ENCODE measurements at places on chromosomes 5 and 9.

DNA sequence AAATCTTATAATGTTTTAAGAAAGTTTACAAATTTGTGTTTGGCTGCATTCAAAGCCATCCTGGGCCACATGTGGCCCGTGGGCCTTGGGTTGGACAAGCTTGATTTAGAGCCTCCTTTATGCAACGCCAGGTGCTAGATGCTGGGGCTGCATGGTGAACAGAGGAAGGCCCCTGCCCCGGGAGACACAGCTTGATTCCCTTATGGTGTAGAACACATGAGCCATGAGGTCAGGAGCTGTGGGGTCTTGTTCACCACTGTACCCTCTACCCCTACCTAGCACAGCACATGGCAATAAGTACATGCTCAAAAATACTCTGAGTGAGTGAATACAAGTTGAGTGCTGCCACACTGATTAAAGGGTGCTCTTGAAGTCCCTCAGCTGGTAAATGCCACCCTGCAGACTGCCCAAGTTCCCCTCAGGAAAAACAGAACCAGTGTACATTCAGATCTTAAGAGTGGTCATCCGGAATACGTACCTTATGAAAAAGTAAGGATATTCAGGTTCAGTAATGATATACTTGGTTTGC lies 71.9 kb downstream of the ARRDC3 start:
- DNase-seq, result no peak

- DNase-seq, result no peak
Observed at GRCh38 chr5:139417214-139417613, 13.3 kb upstream of the SPATA24 start.

GRCh38 chr5:168413062-168413461 lies 73.2 kb upstream of the RARS1 start:
- no peak for DNase-seq

GRCh38 chr9:86500031-86500430 lies 145.8 kb upstream of the TUT7 start:
- DNase-seq, result no peak

DNA sequence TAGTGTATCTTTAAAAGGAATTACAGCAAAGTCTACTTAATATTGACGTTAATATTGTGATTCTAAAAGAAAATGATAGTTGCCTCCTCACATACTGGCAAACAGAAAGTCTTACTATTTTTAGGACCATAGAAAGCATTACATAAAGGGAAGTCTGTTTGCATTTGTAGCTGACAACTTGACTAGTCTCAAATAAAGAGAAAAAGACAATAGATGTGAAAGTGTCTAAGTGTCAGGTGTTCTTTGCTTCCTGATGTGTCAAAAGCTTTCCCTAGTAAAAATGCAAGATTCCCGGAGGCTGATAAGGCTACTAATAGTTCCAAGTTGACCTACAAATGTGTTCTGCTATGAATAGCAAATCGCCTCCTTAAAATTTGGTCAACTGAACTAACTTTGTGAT lies 259.7 kb downstream of the CDH10 start:
- DNase-seq, result no peak

DNA sequence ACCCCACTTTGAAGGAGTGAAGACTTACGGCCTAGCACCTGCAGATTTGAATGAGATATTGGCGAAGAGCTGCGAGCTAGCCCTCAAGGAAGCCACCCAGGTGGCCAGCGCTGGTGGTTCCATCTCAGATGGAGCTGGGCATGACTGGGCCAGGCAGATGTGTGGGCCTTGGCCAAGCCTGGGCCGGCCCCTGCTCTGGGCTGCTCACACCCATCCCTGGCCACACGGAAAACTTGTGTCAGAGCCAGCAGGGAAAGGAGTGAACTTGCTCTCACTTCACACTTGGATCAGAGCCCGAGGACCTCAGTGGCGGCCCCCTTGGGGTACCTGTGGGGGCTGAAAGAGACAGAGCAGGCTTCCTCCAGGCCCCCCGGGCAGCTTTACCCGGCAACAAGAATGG lies 44.2 kb downstream of the ROPN1L start:
- no peak for DNase-seq

DNA sequence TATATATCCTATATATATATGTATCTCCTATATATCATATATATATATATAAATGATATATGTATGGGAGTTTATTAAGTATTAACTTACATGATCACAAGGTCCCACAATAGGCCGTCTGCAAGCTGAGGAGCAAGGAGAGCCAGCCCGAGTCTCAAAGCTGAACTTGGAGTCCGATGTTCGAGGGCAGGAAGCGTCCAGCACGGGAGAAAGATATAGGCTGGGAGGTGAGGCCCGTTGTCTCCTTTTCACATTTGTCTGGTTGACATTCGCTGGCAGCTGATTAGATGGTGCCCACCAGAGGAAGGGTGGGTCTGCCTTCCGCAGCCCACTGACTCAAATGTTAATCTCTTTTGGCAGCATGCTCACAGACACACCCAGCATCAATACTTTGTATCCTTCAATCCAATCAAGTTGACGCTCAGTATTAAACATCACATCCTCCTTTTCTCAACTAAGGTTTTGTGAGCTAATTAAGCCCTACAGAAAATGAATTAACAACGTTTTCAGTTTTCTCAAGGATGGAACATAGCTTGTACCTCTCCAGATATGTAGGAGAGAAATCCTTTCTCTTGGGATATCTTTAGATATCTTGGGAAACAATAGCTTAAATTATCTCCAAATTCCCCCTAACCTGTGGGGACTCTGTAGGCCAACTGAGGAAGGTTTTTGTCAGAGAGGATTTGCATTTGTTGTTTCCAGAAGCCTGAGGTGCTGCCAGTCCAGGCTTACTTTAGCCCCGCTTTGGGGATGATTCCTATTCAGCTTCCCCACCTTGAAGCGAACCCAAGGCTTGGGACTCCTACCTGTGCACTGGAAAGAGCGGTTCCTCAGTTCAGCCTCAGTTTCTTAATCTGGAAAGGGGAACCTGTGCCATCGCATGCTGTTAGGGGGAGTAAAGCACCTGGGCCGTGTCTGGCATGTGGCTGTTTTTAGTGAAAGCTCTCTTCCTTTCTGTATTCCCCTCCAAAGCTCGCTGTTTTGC lies 163.2 kb downstream of the CACNA1B start:
- no peak for DNase-seq

- no peak for DNase-seq
Observed at GRCh38 chr5:161600156-161600555, 53.6 kb upstream of the GABRB2 start.

GRCh38 chr5:129094924-129095899 lies 663 bp downstream of the ISOC1 start:
- DNase-seq, result no peak

DNA sequence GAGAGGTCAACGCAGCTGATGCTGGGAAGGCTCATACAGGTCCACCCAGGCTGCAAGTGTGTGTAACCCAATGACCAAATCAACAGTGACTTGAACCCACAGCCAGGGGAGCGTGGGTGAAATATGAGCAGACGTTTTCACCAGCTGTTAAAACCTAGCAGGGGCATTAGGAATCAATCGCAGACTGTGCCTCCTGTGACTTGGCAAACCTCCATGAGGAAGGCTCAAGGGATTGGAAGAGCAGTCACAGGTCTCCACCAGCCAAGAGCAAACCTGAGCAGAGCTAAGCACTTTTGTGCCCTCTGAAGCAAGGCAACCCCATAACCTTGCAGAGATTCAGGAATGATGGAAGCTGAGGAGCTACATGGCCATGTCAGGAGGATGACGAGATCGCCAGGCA lies 25.5 kb downstream of the INSYN2B start:
- DNase-seq, result no peak

- no peak for DNase-seq
Observed at GRCh38 chr9:19085295-19085694, 17.4 kb downstream of the HAUS6 start.

DNA sequence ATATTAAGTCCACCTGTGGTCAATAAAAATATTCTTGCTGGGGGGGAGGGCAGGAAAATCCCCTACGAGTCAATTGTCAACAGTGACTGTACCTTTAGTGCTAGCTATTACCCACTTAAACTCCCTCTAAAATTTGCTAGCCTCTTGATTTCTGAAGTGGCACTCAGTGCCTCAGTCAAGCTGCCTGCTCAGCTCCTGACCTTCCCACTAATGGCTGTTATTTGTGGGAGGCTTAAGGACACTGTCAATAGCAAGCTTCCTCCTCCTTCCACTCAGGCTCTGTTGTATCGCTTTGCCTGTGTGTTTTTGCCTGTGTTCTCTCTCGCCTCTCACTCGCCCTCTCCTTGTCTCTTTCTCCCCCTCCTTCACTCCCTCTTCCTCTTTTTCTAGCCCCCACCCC lies 140.8 kb downstream of the BNC2 start:
- no peak for DNase-seq

- DNase-seq, result no peak
Observed at GRCh38 chr9:111301195-111301594, 28.8 kb downstream of the OR2K2 start.

GRCh38 chr9:92654481-92655301 lies 15.2 kb downstream of the IPPK start:
- no peak for DNase-seq

- no peak for DNase-seq
Observed at GRCh38 chr5:35644543-35644942, 26.9 kb downstream of the SPEF2 start.

DNA sequence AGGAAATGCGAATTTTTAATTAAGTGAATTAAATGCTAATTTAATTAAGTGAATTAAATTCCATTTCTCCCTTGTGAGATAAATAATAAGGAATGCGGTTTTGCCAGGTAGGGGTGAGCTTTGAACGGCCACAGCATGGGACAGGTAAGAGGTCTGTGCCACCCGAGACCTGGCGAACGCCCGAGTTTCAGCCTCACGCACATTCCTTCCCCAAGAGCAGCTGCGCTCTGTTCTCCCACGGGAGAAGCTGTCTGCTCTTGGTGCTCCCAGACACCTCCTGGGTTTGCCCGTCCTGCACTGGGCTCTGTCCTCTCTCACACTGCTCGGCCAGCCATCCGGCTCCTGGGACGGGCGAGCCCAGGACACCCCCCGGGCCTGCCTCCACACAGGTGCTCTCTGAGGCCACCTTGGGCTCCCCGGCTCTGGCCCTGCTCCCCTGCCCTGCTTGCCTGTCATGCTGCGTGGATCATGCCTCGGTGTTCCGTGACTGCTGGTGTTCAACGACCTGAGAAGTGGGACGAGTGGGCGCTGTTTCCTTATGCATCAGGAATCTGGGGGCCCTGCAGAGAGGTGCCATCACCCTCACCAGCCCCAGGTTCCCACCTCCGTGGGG lies 13.7 kb upstream of the CAMSAP1 start:
- no peak for DNase-seq
